Fibroblast of pulmonary artery (primary cell): ENCODE measurements at places on chromosomes 13 and 19.

DNA sequence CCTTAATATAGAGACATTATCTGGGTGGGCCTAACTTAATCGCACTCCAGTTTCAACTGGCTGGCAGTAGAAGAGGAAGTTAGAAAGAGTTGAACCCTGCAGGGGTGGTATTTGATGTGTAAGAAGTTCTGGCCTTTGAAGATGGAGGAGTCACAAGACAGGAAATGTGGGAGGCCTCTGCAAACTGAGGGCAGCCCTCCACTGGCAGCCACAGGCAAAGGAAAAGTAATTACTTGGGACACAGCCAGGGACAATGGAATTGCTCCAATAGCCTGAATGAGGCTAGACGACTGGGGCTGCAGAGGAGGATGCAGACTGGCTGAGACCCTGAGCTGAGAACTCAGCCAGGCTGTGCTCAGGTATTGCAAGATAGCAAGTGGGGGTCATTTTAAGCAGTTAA, 703.3 kb upstream of the ARGLU1 start:
- peak; percentile 72 for DNase-seq

DNA sequence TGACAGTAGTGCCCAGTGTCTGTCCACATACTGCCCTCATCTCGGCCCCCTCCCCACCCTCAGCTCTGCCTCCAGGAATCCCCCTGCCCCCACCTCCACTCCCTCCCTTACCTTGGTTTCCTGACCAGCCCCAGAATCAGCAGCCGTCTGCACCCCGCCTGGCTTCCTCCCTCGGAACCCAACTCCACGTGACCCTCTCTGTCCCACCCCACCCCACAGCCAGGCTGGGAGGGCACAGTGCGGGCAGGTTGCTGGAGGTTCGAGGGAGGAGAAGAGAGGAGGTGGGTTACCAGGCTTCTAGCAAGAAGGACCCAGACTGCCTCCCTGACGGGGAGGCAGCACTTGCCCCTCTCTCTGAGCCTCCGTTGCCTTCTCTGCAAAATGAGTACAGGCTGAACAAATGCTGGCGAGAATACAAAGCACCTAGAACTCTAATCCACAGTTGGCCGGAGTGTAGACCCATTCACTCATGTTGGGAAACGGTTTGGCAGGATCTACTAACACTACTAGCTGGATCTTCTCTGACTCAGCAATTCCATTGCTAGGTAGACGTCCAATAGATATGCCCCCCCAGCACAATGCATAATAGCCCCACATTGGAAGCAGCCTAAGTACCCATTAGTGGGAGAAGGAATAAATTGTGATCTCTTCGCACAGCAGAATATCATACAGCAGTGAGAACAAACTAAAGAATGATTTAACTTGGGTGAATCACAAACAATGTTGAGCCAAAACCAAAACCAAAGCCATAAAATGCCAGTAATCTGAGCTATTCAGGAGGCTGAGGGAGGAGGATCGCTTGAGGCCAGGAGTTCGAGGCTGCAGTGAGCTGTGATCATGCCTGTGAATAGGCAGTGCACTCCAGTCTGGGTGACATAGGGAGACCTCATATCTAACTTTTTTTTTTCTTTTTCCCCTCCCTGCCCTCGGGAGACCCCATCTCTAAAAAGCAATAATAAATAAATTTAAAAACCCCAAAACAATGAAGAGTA, at the start of gene RASAL3:
TSS of gene RASAL3 (minus strand) at position 151 of the 992 bp plus-strand sequence. CDS start 186 bp downstream, outside the sequence.
- DNase-seq: peak; percentile 32

- no peak for DNase-seq
Measured at GRCh38 chr13:43424412-43424811, 362.4 kb downstream of the ENOX1 start.

- no peak for DNase-seq
Measured at GRCh38 chr13:93200626-93201025, 26.0 kb upstream of the GPC6 start.

GRCh38 chr13:106133025-106133424, 402.4 kb downstream of the EFNB2 start:
- peak; percentile 80 for DNase-seq

- no peak for DNase-seq
Measured at GRCh38 chr13:58376349-58376748, 744.8 kb downstream of the PCDH17 start.

DNA sequence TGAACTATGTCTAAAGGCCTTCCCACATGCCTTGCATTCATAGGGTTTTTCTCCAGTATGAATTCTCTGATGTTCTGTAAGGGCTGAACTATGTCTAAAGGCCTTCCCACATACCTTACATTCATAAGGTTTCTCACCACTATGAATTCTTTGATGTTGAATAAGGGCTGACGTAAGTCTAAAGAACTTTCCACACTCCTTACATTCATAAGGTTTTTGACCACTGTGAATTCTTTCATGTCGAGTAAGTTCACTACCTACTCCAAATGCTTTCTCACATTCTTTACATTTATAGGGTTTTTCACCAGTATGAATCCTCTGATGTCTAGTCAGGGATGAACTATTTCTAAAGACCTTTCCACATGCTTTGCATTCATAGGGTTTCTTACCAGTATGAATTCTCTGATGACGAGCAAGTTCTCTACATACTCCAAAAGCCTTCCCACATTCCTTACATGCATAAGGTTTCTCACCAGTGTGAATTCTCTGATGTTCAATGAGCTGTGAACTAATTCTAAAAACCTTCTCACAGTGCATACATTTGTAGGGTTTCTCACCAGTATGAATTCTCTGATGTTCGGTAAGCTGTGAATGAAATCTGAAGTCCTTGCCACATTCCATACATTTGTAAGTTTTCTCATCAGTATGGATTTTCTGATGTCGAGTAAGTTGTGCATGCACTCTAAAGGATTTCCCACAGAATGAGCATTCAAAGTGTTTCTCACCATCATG, 19.1 kb upstream of the ZNF260 start:
- DNase-seq: peak; percentile 21

DNA sequence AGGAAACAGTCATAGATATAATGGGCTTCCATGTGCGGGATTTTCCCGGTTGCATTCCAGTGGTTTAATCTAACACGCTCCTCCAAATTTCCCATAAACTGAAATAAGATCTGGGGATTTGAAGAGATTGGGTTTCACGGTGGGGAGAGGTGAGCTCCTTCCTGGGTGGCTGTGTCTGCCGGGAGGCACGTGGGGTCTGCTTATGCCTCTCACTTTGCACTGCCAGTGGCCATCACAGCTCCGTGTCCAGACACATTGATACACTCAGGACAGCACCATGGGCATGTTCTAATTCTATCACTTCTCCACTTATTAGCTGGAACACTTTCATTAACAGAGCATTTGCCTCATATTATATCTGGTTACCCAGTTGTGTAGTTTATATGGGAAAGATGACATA, 73.4 kb downstream of the SOX1 start:
- DNase-seq: no peak

DNA sequence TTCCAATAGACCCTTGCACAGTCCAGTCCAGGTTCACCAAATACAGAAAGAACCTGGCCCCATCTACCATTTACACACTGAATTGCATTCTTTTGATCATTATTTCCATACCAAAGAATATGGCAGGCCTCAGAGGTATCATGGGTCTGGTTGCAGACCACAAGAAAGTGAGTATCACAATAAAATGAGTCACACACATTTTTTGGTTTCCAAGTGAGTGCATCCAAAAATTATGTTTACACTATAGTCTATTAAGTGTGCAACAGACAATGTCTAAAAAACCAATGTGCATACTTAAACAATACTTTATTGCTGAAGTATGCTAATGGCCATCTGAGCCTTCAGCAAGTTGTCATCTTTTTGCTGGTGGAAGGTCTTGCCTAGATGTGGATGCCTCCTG, 105.3 kb downstream of the SPACA7 start:
- no peak for DNase-seq

GRCh38 chr13:95607366-95607765, 37.1 kb downstream of the DZIP1 start:
- peak; percentile 80 for DNase-seq

- DNase-seq: no peak
Measured at GRCh38 chr19:52140032-52140710, 433 bp upstream of the ZNF616 start.
